SW 1271 (cell line): ENCODE measurements at places on chromosomes 11 and 22.

DNA sequence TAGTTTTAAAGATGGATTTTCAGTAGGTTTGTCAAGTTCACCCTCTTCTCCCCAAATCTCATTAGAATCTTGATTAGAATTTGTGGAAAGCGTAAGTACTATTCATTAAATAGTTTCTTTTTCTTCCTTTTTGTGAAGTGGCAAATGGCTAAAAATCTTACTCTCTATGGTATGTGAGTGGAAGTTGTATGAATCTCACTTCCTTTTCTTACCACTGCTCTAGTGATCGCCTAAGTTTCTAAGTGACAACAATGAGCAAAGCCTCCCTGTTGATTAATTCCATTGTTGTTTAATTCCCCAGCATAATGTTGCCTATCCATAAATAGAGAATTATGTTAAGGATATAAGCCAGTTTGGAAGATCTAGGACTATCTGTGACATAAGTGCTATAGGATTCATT lies 82.7 kb downstream of the PGR start:
- no peak for DNase-seq

GRCh38 chr11:113603277-113604059 lies 102.6 kb downstream of the TMPRSS5 start:
- DNase-seq: no peak

- no peak for DNase-seq
Measured at GRCh38 chr11:8732748-8733241, 50.2 kb downstream of the RPL27A start.

DNA sequence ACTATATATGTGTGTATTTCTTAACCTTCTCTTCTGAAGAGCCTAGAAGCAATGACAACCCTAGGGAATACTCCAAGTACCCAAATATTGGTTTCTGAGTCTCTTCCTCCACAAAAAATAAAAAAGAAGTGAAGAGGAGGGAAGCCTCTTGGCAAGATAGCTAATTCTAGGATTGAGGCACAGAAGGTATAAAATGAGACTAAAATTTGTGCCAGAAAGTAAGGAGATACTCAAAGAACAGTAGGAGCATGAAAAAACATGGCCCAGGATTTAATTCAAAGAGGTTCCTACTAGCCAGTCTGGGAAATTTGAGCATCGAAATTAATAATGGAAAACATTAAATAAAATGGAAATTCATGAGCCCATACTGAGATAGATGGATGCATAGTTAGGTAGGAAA lies 112.1 kb downstream of the PAX6 start:
- DNase-seq: no peak

GRCh38 chr11:112942966-112943643 lies 18.1 kb upstream of the NCAM1 start:
- no peak for DNase-seq

DNA sequence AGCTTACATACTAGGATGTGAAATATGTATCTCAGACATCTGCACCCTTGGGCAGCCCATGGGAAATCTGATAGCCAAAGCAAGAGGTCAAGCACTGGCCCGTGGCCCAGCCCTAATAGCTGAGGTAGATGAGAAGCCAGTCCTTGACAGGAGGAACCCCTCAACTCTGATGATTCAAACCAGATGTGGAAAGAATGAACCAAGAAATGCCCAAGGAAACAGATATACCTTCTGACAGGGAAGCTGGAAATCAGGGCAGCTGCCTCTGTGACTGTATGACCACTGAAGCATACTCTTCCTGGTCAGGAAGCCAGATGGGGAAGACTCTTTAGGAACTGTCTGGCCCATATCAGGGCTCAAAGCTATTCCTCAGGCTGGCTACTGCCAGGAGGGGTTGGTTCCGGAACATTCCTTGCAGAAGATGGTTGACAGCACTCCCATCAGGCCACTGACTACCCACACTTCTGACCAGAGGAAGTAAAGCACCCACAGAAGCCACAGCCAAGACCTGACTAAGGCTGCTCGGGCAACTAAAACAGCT lies 124.2 kb downstream of the SWAP70 start:
- no peak for DNase-seq

DNA sequence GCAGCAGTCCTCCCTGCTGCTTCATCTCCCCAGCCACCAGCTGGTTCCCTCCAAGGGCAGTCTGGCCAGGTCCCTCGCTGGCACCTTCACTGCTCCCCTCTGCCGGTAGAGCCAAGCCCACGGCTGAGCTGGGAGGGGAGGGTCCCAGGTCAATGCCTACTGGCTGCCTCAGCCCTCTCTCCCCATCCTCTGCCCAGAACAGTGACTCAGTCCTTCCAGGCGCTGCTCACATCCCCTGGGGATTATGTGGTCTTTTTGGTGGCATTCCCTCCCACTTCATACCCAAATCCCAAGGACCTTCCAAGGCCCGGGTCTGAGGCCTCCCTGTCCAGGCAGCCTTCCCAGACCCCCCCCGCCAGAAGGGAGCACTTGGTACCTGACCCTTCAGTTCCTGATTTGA lies 44.9 kb downstream of the WNT7B start:
- DNase-seq: no peak

DNA sequence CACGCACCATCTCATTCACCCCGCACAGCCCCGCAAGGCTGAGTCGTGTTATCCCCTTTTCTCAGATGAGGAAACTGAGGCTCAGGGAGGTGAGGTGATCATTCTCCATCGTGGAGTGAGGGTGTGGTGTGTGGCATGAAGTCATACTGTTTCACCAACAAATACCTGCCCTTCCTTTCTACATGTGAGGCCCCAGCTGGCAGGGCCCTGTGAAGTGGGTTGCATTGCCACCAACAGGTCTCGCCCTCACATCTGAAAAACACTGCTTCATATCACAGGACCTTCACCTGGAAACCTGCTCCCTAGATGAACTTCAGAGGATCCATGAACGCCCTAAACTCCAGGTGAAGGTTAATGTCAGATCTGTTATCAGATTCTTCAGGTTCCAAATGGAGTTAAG lies 4.3 kb downstream of the SSTR3 start:
- no peak for DNase-seq

DNA sequence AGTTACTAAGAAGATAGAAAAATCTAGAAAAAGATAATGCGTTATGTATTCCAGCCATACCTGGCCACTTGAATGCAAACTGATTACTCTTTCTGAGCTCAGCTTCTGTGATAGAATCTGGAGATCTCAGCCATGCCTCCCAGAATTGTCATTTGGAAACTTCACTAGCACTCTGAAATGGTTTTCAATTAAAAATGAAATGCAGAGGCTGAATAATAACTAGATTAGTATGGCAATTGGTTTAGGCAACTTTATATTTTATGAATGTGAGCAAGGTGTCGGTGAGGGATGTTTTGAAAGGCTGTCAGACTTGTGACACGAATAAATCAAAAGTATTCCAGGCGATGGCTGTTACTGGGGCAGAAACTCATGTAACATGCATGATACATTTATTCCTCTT lies 128.8 kb upstream of the SORL1-AS1 start:
- DNase-seq: no peak

DNA sequence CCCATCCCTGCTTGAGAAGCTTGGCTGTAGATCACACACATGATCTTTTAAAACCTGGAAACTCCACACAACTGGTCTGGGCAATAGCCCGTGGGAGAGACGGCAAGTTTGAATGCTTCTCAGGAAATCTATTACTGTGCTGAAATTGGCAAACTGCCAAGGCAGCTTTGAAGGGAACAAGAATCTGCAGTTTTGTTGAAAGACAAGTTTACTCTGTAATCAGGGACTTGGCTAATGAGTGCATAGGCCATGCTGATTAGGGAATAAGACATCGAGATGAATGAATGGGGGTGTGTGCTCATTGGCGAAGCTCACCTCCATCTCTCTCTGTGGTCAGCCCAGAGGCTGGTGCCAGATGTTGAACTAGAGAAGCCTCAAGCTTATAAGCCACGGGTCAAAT lies 218.8 kb downstream of the HIPK3 start:
- no peak for DNase-seq

DNA sequence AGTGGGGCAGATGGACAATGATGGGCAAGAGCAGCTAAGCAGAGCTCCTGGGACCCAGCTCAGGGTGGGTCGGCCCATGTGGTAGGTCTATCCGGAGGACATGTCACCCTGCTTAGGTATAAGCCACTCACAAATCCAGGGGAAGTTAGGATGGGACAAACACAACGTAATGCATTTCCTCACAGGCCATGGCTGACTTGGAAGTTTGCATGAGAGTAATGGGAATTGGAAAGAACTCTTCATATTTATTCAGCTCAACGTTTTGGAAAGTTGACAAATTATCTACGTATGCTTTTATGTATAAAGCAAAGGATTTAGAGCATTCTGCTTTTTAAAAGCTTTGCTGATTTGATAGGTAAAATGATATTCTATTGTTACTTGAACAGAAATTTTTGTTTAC lies 74.9 kb downstream of the SMCO4 start:
- no peak for DNase-seq

- DNase-seq: no peak
Measured at GRCh38 chr22:40665312-40665711, 14.0 kb upstream of the MCHR1 start.

- DNase-seq: no peak
Measured at GRCh38 chr11:124946735-124947141, 7.3 kb upstream of the CCDC15 start.
